ENCODE measurements at places on chromosomes 2 and 18. TPM values are rescaled to one million over a fixed set of nuclear protein-coding genes. Genes with fewer than 3 reads are reported as not detected.

DNA sequence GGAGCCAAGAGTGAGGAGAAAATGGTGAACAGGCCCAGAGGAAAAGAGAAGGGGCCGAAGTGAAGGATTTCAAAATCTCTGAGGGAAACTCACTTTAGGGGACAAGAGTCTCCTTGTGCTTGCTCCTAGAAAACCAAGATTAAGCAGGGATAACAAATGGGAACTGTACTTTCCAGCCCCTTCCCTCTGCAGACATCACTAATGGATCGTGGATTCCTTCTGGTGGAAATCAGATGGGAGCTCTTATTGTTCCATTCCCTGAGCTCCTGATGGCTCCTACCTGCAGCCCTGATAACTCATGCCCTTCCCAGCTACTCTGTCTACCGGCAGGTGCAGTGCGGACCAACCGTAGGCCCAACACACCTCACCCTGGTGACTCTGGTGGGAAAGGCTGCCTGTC lies 20.6 kb upstream of the RESP18 start:
- no peak for DNase-seq

DNA sequence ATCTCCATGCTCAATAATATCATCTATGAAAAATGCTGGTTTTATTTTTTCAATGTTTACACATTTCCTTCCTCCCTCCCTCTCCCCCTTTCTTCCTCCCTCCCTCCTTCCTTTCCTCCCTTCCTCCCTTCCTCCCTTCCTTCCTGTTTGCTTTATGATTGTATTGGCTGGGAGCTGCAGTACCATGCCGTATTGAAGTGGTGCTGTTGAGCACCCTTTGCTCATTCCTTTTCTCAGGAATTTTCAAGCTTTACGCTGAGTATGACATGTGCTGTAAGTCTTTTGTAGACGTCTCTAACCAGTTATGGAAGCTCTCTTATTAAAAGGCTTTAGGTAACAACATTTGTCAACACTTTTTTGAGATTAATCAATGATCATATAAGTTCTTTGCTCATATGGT lies 100.4 kb downstream of the SNTG2 start:
- no peak for DNase-seq

DNA sequence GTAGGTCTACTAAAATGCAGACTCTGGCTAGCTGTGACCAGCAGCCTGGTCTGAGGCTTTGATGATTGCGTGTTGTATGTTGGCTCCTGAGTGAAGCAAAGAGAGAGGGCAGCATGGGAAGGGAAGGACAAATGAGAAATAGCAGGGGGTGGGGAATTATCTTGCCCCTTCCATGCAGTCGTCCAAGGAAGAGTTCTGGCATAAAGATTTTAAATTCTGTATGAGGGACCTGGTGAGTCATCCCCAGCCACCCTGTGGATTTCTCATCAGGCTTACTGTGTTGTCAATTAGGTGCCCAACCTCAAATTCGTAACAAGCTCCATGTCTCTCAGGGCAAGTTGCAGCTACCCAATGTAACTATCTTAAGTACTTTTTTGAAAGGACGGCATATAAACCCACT lies 72.1 kb upstream of the NOSTRIN start:
- DNase-seq: no peak

- no peak for DNase-seq
Observed at GRCh38 chr2:157172239-157172638, 85.3 kb upstream of the GALNT5 start.

DNA sequence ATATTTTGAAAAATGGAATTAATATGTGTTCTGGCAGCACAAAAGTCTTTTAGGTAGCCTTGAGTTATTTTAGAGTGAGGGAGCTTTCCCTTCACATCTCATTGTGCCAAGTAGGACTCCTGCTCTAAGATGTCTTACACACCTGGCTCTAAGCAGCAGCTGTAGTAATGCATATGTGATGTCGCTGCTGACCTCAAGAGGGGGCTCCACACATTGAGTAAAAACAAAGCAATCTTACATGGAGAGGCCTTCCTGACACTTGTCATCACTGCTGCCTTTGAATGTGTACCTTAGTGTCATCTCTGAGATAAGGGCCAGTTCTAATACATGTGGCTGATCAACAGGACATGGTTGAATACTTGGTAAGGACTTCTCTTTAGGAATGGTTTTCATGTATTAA lies 75.8 kb downstream of the ACTR3 start:
- DNase-seq: no peak

- no peak for DNase-seq
Observed at GRCh38 chr2:174573621-174574081, 24.0 kb downstream of the WIPF1 start.

- no peak for DNase-seq
Observed at GRCh38 chr2:44456946-44457345, 95.2 kb downstream of the CAMKMT start.

- DNase-seq: peak; percentile 42
Observed at GRCh38 chr2:120546048-120546864, 189.4 kb upstream of the GLI2 start.

DNA sequence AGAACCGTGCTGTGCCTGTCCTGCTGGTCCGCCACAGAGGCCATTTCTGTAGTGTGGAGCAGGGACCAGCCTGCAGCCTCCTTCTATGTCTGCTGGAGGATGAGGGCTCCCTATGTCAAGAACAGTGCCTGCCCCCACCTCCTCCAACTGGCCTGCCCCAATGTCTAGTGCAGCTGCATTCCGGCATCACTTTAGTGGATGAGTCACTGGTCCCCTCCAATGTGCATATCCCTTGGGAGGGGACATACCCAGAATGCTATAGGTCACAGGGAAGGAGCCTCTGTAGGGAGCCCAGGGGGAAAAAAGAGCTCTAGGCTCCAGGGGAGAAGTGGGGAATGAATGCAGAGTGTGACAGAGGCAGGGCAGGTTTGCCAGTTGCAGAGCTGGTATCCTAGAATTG lies 219.6 kb downstream of the CELF4 start:
- no peak for DNase-seq

DNA sequence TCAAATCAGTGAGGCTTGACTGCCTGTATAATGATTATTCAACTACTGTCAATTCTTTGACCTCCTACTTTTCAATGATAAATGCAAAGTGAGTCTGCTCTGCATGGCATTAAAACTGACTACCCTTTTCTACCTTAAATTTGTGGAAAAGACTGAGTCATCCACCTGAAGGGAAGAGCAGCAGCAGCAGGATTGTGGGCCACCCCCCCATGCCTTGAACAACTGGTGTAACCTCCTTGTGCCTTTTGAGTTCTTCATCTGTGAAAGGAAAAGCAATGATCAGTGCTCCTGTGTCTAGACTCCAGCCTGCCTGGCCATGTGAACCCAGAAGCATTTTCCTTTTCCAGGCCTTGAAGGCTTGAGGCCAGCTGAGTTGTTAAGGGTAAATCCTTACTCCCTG lies 102.9 kb downstream of the OSR1 start:
- DNase-seq: no peak

DNA sequence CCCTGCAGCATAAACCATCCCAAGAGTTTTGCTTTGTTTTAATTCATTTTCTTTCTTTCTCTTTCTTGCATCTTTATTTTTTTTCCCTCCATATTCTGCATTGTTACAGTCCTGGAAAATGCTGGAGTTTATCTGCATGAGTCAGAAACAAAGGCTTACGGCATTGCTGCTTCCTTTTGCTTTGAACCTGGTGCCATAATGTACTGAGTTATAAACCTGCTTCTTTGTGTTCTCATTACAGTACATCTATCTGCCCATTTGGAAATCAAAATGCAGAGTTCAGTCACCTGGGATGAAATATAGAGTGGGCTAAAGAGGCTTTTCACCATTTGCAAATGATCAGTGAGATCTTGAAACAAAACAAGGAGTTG lies 1009.2 kb upstream of the FANCL start:
- no peak for DNase-seq

DNA sequence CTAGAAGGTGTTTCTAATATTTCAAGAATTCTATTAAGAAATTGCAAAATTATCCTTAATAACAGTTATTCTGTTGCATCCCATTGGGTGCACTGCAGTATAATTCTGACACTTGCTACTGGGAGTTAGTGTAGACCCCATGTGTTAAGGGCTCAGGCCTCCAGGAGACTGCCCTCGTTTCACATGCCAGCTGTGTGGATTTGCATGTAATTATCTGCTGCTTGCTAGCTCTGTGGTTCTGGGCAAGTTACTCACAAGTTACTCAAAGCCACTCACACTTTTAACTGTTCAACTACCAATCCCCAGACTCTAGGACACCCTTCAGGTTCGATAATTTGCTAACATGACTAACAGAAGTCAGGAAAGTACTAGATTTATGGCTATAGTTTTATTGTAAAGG lies 38.6 kb downstream of the ST6GAL2 start:
- no peak for DNase-seq

The VWA3B gene
- 0.08 TPM for polyA plus RNA-seq

The GRB14 gene
- 119 TPM for polyA plus RNA-seq

The IL36A gene
- polyA plus RNA-seq: not detected

The CCNT2 gene
- 9.1 TPM for polyA plus RNA-seq

The PRSS56 gene
- polyA plus RNA-seq: not detected

The EVA1A gene
- polyA plus RNA-seq: 93.2 TPM

All from liver (tissue), 10 donors.